Gastrocnemius medialis (tissue), 4 donors: ENCODE measurements at places on chromosomes 3 and 15.

DNA sequence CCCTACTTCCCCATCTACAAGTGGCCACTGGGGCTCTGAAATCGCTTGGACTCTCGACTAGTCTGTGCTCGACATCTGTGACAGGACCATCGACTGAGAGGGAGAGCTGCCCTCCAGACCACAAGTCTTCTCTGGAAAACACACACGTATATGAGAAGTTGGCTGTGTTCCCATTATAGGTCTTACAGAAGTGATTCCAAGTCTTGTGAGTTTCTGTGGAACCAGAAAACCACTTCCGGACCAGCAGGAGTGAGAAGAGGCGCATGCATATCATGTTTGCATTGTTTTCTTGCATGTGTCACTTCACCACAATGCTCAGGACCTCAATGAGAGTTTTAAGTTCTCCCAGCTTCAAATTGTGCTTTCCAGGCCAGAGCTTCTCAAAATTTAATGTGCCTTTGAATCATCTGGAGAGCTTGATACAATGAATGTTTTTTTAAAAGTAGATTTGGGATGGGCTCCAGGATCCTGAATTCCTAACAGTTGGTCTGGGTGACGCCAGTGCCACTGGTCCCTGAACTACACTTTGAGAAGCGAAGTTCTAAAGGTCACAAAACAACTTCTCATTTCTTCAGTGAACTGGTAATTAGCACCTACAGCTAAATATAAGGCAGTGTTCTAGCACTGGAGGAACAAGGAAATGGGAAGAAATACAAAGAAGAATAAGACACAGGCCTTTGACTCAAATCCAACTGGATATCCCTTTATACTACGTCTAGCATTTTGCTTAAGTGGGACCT lies 15.7 kb downstream of the LIPC start:
- no peak for DNase-seq

DNA sequence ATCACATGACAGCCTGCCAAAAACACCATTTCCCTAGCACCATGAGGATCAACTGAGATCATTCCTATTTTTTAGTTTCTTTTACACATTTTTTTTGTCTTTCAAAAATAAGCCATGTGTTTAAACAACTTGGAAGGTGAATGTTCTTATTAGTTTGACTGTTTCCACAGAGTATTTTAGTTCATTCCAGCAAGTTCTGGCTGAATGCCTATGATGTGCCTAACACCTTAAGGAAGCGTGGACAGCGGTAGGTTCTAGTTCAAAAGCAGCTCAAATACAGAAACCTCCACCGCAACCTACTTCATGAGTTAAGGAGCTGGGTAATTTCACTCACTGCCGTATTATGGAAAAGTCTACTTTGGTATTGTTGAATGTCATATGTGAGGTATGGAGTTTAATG lies 101.3 kb upstream of the ADAMTS9 start:
- DNase-seq = no peak

- DNase-seq = no peak
These were observed 177.5 kb upstream of the LPP start for GRCh38 chr3:187976365-187976900.

- DNase-seq = no peak
These were observed 32.1 kb upstream of the BCL2L10 start for GRCh38 chr15:52144656-52145178.
